ENCODE measurements at places on chromosomes 2 and 18. TPM values are rescaled to one million over a fixed set of nuclear protein-coding genes. Genes with fewer than 3 reads are reported as not detected.

The PLB1 gene
- total RNA-seq, result 5.5 TPM

DNA sequence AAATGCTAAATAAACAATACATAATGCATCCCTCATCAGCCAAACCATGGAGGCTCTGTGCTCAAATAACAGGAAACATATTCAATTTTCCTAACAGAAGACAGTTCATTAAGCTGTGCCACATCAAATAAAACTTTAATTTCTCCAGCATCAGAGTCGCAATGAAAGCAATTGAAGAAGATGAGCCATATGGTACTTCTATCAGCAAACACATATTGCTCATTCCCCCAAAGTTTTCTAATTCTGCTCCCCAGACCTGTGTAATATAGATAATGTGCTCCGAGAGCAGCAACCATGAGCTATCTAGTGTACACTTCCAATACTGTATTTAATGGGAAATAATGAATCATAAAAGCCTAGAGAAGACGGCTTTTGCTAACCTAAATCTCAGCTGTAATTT is 263.2 kb downstream of the MEIS1 start:
- no peak for DNase-seq

The RSAD2 gene
- total RNA-seq, result 21.9 TPM

GRCh38 chr2:172516299-172516698 is 39.6 kb upstream of the PDK1 start:
- DNase-seq, result no peak

The OTOS gene
- total RNA-seq, result not detected

The DNAJC5G gene
- total RNA-seq, result not detected

DNA sequence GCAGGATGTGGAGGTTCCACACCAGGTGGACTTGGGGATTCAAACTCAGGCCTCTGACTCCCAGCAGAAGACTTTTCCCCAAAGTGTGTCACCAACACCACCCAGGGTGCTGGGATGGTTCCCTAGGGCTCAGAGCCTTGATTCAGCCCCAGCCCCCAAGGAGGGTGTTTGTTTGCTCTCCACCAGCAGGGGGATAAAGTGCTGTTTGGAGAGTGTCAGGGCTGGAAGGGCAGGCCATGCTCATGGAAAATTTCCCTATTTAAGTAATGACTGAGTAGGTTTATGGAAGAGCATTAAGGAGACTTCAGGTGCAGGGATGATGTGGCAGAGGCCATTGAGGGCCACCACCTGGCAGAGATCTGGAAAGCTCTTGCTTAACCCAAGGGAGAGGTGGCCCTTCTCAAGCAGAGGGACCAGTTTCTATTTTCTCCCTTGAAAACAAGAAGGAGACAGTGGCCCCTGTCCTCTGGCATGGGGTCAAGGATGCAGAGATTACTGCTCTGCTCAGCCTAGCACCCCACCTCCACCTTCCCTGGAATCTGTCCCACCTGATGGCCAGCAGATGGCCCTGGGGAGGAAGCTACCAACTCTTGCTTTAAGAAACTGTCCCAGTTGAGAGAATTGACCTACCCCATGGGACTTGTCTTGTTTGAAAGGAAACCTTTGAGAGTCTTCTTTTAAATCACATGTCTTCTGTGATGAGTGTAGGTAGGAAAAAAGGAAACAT is 122.1 kb downstream of the ACOXL start:
- DNase-seq, result no peak

- no peak for DNase-seq
Observed at GRCh38 chr18:2979129-2979528, 33.8 kb downstream of the LPIN2 start.

GRCh38 chr2:211688196-211688595 is 850.4 kb downstream of the ERBB4 start:
- DNase-seq, result no peak

The C18orf54 gene
- total RNA-seq, result 3.9 TPM

DNA sequence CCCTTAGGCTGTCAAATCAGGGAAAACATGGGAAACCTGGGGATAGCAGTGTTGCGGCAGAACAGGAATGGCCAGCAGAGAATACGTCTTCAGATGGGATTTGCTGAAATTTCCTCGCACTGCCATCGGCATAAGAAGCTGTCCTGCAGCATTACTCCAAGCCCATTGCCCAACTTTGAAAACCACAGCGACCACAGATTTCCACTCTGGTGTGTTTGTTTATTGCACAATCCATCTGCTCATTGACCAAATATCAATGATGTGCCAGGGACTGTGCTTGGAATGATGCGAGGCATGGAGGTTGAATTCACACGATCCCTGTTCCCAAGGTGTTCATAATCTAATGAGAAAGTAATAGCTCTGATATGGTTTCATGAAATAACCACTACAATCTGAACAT is 383.3 kb upstream of the MYT1L start:
- DNase-seq, result no peak

DNA sequence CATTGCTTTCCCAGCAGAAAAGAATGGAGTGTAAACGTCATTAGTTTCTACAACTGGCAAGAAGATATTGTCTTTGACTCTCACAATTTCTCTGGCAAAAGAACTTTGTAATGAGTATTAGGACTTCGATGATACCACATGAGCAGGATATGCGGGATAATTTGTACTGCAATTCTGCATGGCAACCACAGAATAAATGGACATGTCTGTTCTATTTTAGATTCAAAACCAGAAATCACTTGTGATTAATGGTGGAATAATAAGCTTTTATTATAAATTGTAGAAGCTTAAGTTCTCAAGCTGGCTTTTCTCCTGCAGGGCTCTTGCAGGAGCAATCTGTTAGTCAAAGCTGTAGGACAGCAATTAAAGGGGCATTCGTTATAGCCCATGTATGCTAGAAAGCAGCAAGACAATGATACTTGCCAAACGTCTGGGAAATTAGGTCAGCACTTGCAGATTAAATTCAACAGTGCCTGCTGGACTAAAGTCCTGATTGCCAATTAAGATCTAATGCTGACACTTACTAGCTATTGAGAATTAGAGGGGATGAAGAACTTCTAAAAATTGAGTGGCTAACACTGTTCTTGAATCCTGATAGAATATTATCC is 177.9 kb downstream of the PTH2R start:
- no peak for DNase-seq

GRCh38 chr2:7795778-7796563 is 878.8 kb downstream of the RNF144A start:
- no peak for DNase-seq

GRCh38 chr2:88711289-88711688 is 19.8 kb downstream of the RPIA start:
- DNase-seq, result no peak

DNA sequence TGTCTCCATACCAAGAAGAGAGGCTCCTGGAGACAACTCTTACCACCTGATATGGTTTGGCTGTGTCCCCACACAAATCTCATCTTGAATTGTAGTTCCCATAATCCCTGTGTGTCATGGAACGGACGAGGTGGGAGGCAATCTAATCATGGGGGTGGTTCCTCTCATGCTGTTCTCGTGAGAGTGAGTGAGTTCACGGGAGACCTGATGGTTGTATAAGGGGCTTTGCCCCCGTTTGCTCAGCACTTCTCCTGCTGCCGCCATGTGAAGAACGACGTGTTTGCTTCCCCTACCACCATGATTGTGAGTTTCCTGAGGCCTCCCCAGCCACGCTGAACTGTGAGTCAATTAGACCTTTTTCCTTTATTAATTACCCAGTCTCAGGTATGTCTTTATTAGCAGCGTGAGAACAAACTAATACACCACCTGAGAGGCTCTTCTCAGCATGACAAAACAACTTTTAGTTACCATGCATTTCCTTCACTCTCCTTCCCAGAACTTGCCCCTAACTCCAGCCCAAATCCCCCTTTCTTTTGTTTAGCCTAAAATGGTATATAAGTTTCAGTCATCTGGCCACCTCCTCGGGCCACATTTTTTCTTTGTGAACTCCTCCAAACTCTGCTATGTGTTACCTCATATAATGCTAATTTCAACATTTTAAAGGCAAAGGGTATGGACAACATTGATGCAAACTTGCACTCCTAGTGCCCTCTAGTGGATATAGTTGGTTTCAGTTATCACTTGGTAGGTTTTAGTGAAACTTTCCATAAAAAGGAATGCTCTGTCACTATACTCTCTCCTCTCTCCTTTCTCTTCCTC is 58.6 kb upstream of the SLC25A52 start:
- DNase-seq, result no peak

GRCh38 chr2:46227674-46228289 is 69.4 kb upstream of the EPAS1 start:
- no peak for DNase-seq

The CDC42EP3 gene
- 73.1 TPM for total RNA-seq

The FOXI3 gene
- not detected for total RNA-seq

The CACNB4 gene
- 17.3 TPM for total RNA-seq

The SMC6 gene
- 15.0 TPM for total RNA-seq

GRCh38 chr2:84999553-84999955 is 28.6 kb downstream of the KCMF1 start:
- DNase-seq, result no peak

DNA sequence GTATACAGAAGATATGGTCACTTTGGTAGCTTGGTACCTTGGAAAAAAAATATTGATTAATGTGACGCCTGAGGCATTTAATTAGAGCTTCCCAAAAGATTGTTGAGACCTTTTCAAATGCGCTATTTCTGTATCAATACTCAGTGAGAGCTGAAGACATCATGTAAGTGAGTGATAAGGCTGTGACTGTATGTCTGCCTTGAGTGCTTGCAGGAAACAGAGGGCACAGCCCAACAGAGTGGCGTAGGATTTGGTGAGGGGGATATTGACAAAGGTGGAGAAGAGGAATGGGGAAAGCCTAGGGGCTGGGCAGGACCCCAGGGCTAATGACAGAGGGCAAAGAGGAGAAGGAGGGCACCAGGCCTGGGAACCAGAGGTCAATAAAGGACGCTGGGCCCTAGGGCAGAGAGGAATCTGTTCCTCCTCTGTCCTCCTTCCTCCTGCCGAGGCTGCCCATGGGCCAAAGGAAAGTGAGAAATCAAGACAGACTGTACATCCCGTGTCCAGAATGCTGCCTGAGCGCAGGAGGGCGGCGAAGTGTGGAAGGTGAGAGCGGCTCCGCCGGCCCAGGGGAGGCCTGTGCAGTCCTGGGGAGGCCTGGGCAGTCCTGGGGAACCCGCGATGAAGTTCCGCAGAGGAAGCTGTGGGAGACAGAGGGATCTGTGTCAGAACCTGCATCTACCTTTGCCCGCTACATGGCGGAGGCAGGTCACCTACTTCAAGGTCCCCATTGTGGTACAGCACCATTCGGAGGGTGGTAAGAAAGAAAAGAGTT is 228.6 kb upstream of the PIEZO2 start:
- no peak for DNase-seq

The CDKL4 gene
- total RNA-seq, result 1.7 TPM

The CPLX4 gene
- not detected for total RNA-seq

DNA sequence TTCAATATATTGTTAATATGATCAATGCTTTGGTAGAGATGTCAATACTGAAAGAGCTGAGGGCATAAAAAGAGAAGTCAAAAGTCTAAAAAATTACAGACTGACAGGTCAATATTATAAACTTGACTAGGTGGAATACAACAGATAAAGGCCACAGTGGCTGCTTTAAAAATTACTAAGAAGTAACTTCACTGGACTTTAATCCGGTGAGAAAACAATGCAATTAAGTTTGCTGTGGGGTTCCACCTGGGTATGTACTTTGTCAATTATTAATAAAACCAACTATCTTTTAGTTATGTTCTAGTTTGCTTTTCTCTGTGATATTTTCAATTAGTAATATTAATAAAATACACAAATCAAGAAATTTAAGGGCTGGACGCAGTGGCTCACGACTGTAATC is 44.7 kb downstream of the RAPH1 start:
- no peak for DNase-seq

- DNase-seq, result no peak
Observed at GRCh38 chr18:75828379-75828778, 400.9 kb upstream of the SMIM21 start.

The UGT1A8 gene
- total RNA-seq, result not detected

- no peak for DNase-seq
Observed at GRCh38 chr2:63977904-63978303, 41.3 kb downstream of the VPS54 start.

The ACTR3 gene
- 269 TPM for total RNA-seq

DNA sequence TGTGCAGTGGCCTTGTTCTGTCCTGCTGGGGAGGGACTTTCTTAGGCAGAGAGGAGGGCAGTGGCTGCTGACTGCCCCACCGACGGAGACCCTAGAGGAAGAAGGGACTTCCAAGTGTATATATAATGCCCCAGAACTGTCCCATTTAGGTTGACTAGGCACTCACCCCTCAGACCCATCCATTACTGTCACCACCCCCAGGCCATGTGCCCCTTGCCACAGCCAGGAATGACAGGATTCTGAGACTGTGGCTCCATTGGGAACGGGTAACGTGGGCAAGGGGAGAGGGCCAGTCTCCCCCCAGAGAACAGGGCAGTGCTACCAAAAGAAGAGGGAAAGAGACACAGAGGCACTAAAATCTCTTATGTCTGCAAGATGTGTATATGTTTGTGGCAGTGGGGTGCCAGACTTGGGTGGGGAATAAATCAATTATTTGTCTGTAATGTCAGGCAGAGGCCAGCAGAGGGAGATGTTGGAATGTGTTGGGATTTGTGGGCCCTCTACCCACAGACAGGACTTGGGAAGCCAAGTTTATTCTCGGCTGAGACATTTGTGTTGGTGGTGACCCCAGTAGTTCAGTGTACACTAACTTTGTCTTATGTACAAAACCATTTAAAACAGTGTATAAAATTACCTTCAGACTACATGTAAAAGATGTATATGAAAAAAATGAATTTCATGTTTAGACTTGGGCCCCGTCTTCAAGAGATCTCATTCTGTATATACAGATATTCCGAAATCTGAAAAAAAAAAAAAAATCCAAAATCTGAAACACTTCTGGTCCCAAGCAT is 24.0 kb upstream of the TMEM37 start:
- DNase-seq, result no peak

The CSRNP3 gene
- 2.3 TPM for total RNA-seq

GRCh38 chr2:57050007-57050406 is 866.2 kb downstream of the CCDC85A start:
- DNase-seq, result no peak

The SPDYA gene
- 1.9 TPM for total RNA-seq

DNA sequence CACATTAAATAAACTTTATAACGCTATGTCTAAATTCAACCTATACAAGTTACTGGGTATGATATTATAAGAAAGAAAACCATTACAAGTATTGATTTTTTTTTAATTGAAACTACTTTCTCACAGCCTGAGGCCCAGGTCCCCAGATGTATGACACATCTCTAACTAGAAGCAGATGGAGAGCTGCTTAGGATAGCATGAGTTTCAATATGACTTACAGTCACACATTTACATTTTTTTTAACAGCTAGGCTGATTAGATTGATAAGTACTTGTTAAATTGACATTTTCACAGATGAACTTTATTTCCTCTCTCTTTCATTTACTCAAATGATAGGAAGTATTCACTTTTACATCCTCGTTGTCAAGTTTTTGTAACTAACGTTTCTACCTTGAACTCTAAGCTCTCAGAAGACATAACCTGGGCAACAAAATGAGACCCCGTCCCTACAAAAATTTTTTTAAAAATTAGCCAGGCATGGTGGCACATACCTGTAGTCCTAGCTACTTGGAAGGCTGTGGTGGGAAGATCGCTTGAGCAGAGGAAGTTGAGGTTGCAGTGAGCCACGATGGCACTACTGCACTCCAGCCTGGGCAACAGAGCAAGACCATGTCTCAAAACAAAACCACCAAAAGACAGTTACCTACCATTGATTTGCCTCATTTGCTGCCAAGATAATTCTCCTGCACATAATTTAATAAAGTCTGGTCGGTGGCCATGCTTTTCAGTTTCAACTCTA is 52.4 kb downstream of the STK39 start:
- no peak for DNase-seq

- DNase-seq, result no peak
Observed at GRCh38 chr2:147469471-147469870, 375.4 kb upstream of the ACVR2A start.

The CROCC2 gene
- total RNA-seq, result 3.4 TPM

The CLEC4F gene
- 0.71 TPM for total RNA-seq

The CNRIP1 gene
- 20.8 TPM for total RNA-seq

The TOGARAM2 gene
- 15.4 TPM for total RNA-seq
